Aorta (tissue), 5 donors: ENCODE measurements at places on chromosomes 6 and 20.

- no peaks in the 10 kb centered on the region for H3K36me3 ChIP-seq
- DNase-seq, result no peak
- no peak overlapping the region for H3K4me3 ChIP-seq
Measured at GRCh38 chr20:48667889-48668413, 159.8 kb downstream of the PREX1 start.

DNA sequence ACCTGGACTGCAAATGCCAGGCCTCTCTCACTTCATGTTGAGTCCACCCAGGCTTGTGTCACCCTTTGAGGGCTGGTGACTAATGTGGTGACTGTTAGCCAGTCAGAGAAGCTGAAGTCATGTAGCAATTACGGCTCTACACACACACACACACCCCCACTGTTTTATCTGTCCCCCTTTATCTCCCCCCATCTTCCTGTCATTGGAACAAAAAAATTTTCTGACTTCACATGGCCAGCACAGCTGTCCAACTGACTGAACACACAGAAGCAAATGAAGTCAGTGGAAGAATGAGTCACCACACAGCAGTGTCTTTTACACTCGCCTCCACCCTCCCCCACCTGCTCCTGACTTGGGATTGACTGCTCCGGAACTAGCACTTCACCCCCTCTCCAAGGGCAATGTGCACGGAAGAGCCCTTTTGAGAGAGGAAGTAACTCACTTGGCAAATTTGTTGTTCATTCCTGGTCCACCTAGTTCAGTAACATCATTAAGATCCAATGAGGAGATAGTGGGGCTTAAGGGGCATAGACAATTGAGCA lies 198.0 kb downstream of the RNF144B start:
- no peaks in the 10 kb centered on the region for H3K27me3 ChIP-seq
- H3K36me3 ChIP-seq, result no peaks in the 10 kb centered on the region
- no peaks in the 10 kb centered on the region for H3K4me1 ChIP-seq
- no peak overlapping the region for H3K4me3 ChIP-seq
- no peak overlapping the region for H3K27ac ChIP-seq

GRCh38 chr6:166836785-166837718 lies 119.3 kb downstream of the RNASET2 start:
- H3K27me3 ChIP-seq, result no peaks in the 10 kb centered on the region
- no peak overlapping the region for H3K4me3 ChIP-seq
- no peak for DNase-seq
- H3K27ac ChIP-seq, result no peak overlapping the region
- H3K36me3 ChIP-seq, result no peaks in the 10 kb centered on the region

- no peak overlapping the region for H3K27ac ChIP-seq
- H3K36me3 ChIP-seq, result no peaks in the 10 kb centered on the region
- no peaks in the 10 kb centered on the region for H3K27me3 ChIP-seq
Measured at GRCh38 chr6:133834472-133835170, 54.3 kb upstream of the TCF21 start.

GRCh38 chr6:90098001-90098531 lies 198.6 kb downstream of the BACH2 start:
- peak overlapping the region; percentile 86 for H3K27ac ChIP-seq
- H3K27me3 ChIP-seq, result no peaks in the 10 kb centered on the region
- no peaks in the 10 kb centered on the region for H3K36me3 ChIP-seq
- peak; percentile 86 for DNase-seq
- no peak overlapping the region for H3K4me3 ChIP-seq
- H3K4me1 ChIP-seq, result peaks cover 13% of the 10 kb centered on the region

DNA sequence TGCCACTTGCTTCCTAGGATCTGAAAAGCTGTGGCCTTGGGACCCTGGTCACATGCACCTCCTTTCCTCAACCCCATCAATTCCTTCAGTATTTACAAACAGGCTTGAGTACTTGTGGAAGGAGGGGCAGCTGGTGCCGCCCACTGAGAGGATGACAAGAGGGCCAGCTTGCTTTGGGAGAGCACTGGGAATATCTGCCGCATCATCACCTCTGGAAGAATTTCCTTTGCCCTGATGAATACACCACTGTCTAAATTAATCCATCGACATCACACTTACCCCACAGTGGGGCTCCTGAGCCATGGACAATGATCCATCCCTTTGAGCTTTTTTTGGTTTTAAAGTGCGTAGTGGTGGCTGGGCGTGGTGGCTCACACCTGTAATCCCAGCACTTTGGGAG lies 25.9 kb downstream of the TBC1D20 start:
- H3K27me3 ChIP-seq, result no peaks in the 10 kb centered on the region
- H3K36me3 ChIP-seq, result peaks cover 6% of the 10 kb centered on the region
- H3K27ac ChIP-seq, result no peak overlapping the region
- H3K4me3 ChIP-seq, result no peak overlapping the region
- H3K4me1 ChIP-seq, result no peaks in the 10 kb centered on the region
- no peak for DNase-seq

DNA sequence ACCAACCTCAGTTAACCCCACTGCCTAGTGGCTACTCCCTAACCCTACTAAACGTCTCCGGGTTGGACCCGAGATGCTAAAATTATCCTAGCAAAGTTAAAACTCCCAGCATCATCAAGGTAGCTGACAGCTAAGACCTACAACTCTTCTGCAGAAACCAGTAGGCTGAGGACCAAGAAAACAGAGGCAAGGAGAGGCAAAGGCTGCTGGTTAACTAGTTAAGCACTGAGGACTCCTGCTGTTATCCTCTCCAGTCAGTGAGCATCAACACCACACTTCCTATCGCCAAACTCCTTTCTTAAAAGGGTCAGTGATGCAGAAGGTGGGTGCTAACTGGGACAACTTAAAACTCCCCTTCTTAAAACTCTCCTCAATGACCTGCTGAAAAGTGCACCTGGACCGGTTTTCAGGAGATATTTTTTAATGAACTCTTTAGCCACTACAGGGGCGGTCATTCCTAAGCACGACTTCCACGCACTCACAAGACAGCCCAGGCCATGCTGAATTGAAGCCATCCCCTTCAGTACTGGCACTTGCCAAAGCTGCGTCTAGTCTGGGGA lies 1.7 kb downstream of the TRERF1 start:
- no peak overlapping the region for H3K4me3 ChIP-seq
- H3K27me3 ChIP-seq, result no peaks in the 10 kb centered on the region
- no peaks in the 10 kb centered on the region for H3K4me1 ChIP-seq

- no peaks in the 10 kb centered on the region for H3K27me3 ChIP-seq
- no peaks in the 10 kb centered on the region for H3K36me3 ChIP-seq
- no peak overlapping the region for H3K4me3 ChIP-seq
- no peak for DNase-seq
- H3K4me1 ChIP-seq, result no peaks in the 10 kb centered on the region
- no peak overlapping the region for H3K27ac ChIP-seq
Measured at GRCh38 chr20:16167423-16168130, 405.7 kb downstream of the KIF16B start.

- no peak for DNase-seq
- no peaks in the 10 kb centered on the region for H3K36me3 ChIP-seq
- H3K27ac ChIP-seq, result no peak overlapping the region
- no peaks in the 10 kb centered on the region for H3K27me3 ChIP-seq
- peaks cover 2% of the 10 kb centered on the region for H3K4me1 ChIP-seq
- H3K4me3 ChIP-seq, result no peak overlapping the region
Measured at GRCh38 chr20:460180-460579, 2.2 kb downstream of the TBC1D20 start.

DNA sequence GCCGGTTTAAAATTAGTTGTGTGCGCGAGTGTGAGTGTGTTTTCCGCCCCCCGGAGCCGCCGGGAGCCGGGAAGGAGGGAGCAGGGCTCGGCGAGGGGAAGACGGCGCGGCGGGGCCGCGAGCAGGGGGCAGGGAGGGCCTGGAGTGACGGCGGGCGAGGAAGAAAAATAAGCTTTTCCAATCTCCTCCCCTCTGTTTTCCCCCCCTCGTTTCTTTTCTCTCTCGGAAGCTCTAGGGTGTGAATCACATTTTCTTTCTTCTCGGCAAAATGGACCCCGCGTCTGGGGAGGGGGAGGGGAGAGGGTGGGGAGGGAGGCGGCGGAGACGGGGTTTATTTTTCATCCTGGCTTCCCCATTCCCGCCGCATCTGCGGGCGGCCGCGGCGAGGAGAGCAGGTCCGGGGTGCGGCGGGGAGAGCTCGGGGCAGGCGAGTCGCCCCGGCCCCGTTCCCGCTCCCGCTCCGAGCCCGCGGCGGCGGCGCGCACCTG lies 881 bp downstream of the BICRAL start:
- peaks cover 3% of the 10 kb centered on the region for H3K4me1 ChIP-seq
- no peaks in the 10 kb centered on the region for H3K36me3 ChIP-seq
- H3K27me3 ChIP-seq, result no peaks in the 10 kb centered on the region
- peak overlapping the region; percentile 99 for H3K4me3 ChIP-seq

- H3K27ac ChIP-seq, result no peak overlapping the region
- no peak for DNase-seq
- H3K4me1 ChIP-seq, result no peaks in the 10 kb centered on the region
- H3K36me3 ChIP-seq, result no peaks in the 10 kb centered on the region
Measured at GRCh38 chr20:4633379-4633778, 88.3 kb upstream of the PRND start.

GRCh38 chr20:8837396-8837795 lies 231.5 kb upstream of the PLCB4 start:
- H3K27me3 ChIP-seq, result no peaks in the 10 kb centered on the region
- no peak overlapping the region for H3K4me3 ChIP-seq
- H3K27ac ChIP-seq, result no peak overlapping the region
- H3K36me3 ChIP-seq, result no peaks in the 10 kb centered on the region
- no peak for DNase-seq

DNA sequence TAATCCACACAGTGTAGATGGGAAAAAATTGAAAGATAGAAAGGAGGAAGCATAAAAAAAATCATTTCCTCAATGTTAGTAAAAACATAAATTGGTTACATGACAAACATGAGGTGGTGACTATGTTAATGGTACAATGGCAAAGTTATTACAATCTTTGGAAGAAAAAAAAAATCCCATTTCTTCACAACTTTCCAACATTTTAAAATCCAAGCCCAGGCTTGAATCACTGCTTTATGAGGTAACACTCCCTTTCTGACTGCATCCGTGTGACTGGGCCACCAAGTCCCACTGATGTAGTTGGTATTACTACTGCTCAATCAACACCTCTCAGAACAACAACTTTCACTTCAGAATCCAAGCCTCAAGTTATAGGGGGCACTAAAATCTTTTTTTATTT lies 160.4 kb downstream of the BTBD9 start:
- no peak for DNase-seq
- no peaks in the 10 kb centered on the region for H3K36me3 ChIP-seq
- H3K27ac ChIP-seq, result no peak overlapping the region
- peaks cover 5% of the 10 kb centered on the region for H3K4me1 ChIP-seq
- H3K4me3 ChIP-seq, result no peak overlapping the region

DNA sequence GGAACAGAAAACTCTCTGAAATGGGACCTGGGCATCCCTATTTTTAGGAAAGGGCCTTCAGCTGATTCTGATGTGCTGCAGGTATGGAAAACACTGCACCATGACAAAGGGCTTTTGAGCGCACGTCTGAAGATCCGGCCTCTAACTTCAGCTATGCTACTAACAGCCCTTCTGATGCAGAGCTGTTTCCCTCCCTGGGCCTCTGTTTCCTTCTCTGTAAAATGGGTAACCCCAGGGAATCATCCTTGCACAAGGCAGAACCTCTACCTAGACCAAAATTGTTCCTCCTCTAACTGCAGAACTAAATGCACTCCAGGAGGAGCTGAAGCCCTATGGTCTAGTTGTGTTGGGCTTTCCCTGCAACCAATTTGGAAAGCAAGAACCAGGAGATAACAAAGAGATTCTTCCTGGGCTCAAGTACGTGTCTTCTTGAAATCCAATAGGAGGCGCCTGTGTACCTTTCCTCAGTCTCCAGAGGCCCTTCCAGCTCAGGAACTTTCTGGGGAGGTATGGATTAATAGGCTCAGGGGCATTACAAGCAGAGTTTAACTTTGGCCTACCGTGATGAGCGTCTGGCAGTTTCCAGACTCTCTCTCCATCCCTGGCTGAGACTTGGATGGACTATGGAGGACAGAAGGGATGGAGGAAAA lies 5.9 kb downstream of the GPX5 start:
- H3K36me3 ChIP-seq, result no peaks in the 10 kb centered on the region
- DNase-seq, result no peak
- H3K27ac ChIP-seq, result no peak overlapping the region
- no peaks in the 10 kb centered on the region for H3K4me1 ChIP-seq

DNA sequence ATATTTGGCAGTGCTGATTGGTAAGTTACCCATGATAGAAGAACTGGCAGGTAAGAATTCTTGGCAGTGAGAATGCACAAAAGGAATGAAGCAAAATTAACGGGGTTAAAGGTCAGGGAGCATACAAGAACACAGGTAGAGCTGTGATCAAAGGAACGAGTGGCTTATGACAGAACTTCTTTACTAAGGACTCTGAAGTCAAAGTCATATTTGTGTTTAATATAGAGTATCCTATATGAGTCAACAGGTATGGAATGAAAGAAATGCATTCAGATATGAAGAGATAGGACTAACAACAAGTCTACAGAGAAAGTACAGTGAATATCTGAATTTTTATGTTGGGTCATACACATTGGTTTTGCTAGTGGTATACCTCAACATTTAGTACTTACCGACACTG lies 209.0 kb upstream of the CITED2 start:
- H3K27ac ChIP-seq, result no peak overlapping the region
- no peak overlapping the region for H3K4me3 ChIP-seq
- no peak for DNase-seq
- H3K27me3 ChIP-seq, result no peaks in the 10 kb centered on the region
- no peaks in the 10 kb centered on the region for H3K4me1 ChIP-seq

DNA sequence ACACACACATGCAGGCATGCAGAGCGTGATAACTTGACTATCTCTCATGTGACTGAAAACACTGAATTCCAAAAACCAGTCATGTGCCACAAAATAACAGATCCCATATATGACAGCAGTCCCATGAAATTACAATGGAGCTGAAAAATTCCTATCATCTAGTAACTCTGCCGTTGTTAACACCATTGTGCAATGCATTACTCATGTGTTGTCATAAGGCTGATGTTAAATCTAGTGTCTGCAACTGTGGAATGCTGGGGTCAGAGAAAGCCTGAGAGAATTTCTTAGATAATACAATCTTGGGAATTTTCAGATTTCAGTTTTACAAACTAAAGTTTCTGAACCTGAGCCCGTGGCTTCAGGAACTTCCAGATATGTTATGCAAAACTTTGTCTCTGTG lies 70.2 kb downstream of the LYRM4 start:
- no peak for DNase-seq
- no peaks in the 10 kb centered on the region for H3K27me3 ChIP-seq
- H3K27ac ChIP-seq, result no peak overlapping the region
- peaks cover 7% of the 10 kb centered on the region for H3K4me1 ChIP-seq
- peaks cover 2% of the 10 kb centered on the region for H3K36me3 ChIP-seq

- no peaks in the 10 kb centered on the region for H3K36me3 ChIP-seq
- no peaks in the 10 kb centered on the region for H3K4me1 ChIP-seq
- no peak for DNase-seq
- no peak overlapping the region for H3K27ac ChIP-seq
- no peak overlapping the region for H3K4me3 ChIP-seq
Measured at GRCh38 chr20:62477669-62478455, 2.1 kb upstream of the GATA5 start.

DNA sequence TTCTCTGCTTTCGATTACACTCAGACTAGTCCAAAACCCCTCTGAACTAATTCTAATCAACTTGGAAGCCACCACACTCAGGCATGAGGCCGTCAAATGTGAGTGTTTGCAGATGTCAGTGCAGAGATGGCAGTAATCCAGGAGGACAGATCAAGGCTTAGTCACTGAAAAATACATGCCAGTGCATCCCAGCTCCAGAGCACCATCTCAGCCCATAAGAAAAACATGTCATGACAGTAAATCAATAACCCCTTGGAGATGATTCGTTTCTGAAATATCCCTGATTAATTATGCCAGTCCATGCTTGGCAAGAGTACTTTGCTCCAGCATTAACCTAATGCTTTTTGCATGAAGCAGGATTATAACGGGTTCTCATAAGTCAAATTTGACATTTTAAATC lies 179.5 kb downstream of the ADAT2 start:
- H3K4me1 ChIP-seq, result peaks cover 3% of the 10 kb centered on the region
- no peak overlapping the region for H3K27ac ChIP-seq
- no peaks in the 10 kb centered on the region for H3K27me3 ChIP-seq
